ENCODE measurements at places on chromosomes 6 and 20.

- no peak for DNase-seq
Measured at GRCh38 chr6:84825461-84825860, 61.1 kb upstream of the TBX18 start.

DNA sequence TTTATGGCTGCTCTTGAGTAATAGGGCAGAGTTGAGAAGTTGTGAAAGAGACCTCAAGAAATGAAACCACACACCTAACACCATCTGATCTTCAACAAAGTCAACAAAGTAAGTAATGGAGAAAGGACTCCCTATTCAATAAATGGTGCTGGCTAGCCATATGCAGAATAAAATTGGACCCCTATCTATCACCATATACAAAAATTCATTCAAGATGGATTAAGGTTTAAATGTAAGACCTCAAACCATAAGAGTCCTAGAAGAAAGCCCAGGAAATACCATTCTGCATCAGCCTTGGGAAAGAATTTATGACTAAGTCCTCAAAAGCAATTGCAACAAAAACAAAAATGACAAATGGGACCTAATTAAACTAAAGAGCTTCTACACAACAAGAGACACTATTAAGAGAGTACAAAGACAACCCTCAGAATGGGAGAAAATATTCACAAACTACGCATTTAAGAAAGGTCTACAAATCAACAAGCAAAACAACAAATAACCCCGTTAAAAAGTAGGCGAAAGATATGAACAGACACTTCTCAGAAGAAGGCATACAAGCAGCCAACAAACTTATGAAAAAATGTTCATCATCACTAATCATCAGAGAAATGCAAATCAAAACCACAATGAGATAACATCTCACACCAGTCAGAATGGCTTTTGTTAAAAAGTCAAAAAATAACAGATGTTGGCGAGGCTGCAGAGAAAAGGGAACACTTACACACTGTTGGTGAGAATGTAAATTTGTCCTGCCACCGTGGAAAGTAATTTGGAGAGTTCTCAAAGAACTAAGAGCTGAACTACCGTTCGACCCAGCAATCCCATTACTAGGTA is 4.0 kb downstream of the MAP3K5 start:
- peak; percentile 67 for DNase-seq

- no peak for DNase-seq
Measured at GRCh38 chr6:149150301-149150700, 167.2 kb upstream of the TAB2 start.

DNA sequence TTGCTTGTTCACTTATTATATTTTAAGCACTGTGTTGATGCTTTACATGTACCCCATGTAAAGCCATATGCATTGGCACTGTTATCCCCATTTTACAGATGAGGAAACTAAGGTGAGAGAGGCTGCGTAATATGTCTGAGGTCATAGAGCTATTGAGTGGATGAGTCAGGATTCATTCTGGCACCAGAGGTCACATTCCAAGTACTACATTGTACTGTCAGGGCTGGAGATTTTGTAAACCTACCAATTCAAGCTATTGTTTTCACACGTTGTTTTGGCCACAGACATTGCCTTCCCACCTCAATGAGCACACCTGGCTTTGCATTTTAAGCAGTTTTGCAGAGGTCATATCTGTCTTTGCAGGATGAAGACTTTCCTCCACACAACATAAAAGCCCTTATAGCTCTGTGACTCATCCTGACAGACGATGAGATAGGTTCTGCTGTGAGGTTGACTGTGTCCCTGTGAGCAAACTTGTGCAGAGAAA is 33.2 kb downstream of the ANKS1A start:
- no peak for DNase-seq

DNA sequence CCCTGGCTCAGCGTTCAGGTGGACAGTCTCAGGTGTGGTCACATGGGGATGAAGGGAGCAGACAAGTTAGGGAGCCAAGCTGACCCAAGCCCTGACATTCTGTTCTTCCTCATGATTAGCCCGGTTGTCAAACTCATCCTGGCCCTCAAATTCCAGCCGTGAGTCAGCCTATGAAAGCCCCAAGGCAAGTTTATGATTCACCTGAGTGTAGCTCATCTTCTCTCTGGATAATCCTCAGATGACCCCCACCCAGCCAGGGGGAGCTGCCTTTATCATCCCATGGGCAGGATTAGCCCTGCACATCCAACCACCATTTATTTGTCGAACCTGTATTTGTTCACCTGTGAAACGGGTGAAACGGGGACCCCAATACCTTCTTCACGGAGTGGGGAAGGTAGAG is 161.9 kb downstream of the DHX35 start:
- no peak for DNase-seq

- no peak for DNase-seq
Measured at GRCh38 chr6:84910906-84911607, 146.7 kb upstream of the TBX18 start.

DNA sequence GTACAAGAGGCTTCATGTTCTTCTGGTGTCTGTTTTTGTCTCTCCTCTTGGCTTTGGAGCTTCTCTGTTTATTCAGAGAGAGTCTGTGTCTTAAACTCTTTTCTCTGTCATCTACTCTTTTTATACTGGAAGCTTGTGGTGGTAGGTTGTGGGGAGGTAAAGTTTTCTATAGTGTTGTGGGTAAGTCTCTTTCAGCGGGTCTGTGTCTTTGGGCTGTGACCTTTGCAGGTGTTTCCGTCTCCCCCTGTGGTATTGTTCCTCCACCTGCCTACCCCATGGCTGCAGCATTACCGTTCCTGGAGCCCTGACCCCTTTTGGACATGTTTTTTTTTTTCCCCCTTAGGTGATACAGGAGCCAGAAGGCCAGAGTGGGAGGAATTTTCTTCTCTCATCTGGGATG is 37.9 kb upstream of the FERMT1 start:
- no peak for DNase-seq

DNA sequence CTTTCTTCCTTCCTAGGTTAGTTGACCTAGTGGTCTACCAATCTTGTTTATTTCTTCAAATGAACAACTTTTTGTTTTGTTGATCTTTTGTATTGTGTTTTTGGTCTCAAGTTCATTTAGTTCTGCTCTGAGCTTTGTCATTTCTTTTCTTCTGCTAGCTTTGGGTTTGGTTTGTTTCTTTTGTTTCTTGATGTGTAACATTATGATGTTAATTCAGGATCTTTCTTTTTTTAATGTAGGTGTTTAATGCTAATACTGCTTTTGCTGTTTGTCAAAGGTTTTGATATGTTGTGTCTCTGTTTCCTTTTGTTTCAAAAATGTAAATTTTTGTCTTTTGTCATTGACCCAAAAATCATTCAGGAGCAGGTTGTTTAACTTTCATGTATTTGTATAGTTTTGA is 65.7 kb downstream of the ZC2HC1B start:
- no peak for DNase-seq

DNA sequence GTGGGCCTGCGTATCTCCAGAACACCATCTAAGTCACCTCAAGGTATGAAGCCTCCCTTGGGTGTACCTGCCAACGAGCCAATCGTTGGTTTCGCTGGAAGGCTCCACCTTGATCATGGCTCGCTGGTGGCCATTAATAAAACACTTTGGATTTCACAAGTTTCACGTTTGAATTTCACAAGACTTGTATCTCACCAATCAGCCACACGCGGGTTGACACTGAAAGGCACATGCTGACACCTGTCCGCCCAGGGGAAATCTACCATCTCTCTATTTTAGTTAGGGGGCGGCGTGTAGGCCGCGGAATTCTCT is 586 bp upstream of the HMGA1 start:
- DNase-seq = peak; percentile 70

GRCh38 chr6:123062670-123063069 is 66.6 kb downstream of the CLVS2 start:
- no peak for DNase-seq

- no peak for DNase-seq
Measured at GRCh38 chr20:6956574-6956973, 189.1 kb downstream of the BMP2 start.

GRCh38 chr6:148857798-148858390 is 111.1 kb downstream of the UST start:
- DNase-seq = no peak

- DNase-seq = no peak
Measured at GRCh38 chr20:16203096-16203495, 370.2 kb downstream of the KIF16B start.

GRCh38 chr6:8075185-8075584 is 11.0 kb upstream of the BLOC1S5 start:
- DNase-seq = no peak

DNA sequence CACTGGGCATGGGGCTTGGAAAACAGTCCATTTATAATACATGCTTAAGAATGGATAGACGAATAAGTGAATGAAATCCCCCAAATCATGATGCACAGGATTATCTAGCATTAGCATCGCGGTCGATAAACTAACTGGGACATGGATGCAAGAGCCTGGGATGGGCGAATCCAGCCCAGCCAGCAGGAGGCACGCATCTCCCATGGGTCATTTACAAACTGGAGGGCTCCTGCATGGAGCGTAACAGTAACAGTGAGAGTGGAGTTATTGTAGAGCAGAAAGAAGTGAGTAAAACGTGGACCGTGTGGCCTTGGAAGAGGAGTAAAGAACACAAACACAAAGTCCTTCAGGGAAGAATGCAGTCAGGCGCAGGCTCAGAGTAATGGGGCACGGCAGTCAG is 136.5 kb downstream of the AGPAT4 start:
- DNase-seq = no peak

DNA sequence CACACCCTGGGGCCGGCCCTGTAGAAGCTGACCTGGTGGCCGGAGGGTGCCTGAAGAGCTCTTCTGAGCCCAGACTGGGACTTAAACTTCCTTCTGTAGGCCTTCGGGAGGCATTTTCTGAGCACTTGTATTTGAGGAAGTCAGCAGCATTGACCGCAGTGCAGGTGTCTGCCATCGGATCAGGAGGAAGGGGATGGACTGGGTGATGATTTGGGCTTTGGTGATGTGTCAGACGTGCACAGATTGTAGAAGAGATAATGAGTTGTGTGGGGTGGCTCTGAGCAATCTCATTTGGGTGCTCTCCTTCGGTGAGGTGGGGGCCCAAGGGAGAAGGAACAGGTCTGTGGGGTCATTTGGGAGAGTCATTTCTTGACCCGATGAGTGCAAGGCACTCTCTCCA is 150.9 kb downstream of the ARID1B start:
- DNase-seq = no peak

DNA sequence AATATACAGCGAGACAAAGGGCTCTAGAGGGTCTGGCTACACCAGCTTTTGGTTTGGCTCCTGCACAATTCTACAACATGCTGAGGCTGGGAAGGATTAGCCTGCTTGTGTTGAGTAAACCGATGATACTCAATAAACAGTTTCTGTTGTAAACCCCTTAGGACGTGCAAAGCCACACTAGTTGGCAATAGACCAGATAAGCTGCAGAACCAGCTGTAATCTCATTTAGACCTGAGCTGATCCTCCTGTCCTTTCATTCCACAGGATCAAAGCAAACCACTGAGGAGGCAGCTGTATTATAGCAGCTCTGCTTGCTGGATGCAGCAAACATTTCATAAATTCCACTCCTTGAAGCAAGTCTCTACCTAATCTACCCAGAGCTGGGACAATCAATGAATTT is 79.7 kb downstream of the MMS22L start:
- no peak for DNase-seq

DNA sequence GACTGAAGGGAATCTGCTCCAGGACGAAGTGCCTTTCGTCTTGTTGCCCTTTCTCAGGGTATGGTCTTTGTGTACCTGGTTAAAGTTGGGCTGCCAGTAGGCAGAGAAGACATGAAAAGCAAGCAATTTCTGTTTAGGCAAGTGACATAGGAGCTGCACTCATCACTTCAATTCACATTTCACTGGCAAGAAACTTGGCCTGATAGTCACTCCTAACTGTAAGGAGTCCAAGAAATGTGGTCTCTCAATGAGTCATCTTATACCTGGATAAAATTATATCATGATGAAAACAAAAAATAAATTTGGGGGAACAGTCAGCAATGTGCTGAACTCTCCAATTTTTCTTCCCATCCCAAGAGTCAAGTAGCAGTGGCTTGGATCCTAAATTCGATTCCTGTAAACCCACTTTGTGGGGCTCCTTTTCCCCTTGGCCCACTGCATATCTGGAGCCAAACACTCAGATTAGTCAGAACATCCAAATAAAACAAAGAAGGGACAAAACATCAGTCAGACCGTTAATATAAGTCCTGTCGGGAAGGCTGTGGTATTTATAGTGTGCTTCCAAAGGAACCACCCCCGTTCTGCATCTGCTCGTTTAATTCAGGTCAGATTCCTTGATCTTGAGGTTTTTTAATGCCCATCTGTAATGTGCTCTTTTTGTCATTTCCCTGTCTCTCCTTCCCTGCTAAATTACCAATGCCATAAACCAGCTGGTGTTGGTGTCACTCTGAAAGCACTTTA is 5.0 kb upstream of the GABRR1 start:
- DNase-seq = no peak
